ENCODE measurements at places on chromosomes 6 and 20.

GRCh38 chr6:63635215-63635587, 401 bp upstream of the PHF3 start:
- no peak for DNase-seq

DNA sequence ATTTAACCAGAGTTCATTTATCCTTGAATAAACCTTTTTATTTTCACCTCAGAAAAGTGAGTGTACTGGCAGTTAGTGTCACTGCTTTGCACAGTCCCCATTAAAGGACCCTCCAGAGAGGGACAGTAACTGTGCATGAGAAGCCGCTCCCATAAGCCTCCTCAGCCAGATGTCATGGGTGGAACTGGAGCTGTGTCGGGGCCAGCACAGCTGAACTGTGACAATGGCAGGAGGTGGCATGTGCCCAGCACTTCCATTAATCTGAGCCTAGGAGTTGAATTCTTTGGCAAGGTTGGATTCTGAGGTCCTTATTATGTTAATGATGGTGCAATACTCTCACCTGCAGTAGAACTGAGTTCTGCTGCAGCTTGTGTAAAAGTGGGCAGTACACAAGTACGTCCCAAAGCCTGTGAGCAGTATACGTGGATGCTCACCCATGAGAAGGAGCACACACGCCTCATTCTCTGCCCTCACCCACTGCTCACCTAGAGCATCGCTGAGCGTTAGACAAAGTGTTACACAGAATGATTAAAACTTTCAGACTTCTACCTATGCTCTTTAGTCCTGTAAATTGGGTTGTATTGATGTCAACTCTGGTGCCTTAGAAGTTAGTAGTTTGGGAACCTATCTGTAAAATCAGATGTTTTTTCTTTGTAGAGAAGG, 11.9 kb upstream of the CSE1L start:
- no peak for DNase-seq

DNA sequence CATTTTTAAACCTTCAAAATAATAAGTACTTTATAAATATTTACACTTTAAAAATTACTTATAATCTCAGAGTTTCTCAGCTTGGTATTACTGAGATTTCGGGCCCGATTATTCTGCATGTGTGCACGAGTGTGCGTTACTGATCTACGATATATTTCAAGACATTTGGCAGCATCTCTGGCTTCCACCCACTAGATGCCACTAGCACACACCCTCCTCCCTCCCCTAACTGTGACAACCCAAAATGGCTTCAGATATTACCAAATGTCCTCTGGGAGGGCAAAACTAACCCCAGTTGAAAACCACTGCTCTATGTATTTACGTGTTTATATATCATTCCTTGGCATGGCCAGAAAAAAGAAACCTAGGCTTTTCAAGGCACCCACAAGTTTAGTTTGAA, 95.9 kb downstream of the FYN start:
- DNase-seq: no peak

- no peak for DNase-seq
These were observed 9.4 kb upstream of the BMP7 start for GRCh38 chr20:57275813-57276212.

- no peak for DNase-seq
These were observed 111.4 kb upstream of the FKBP1C start for GRCh38 chr6:63099772-63100459.

DNA sequence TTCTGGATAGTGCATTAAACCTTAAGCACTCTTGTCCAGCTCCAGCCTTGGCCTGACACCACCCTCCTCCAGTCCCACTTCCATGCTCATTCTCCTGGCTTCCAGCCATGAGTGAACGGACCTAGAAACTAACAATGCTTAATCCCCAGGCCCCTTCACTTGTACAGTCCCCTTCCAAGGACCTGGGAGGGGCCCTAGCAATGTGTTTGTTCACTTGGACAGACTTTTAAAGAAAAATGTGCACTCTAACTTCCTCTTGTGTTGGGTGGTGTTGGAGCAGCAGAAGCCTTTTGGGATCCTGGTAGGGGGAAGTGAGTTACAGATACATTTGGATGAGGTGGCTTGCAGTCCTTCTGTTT, 48.9 kb upstream of the CCN6 start:
- no peak for DNase-seq

DNA sequence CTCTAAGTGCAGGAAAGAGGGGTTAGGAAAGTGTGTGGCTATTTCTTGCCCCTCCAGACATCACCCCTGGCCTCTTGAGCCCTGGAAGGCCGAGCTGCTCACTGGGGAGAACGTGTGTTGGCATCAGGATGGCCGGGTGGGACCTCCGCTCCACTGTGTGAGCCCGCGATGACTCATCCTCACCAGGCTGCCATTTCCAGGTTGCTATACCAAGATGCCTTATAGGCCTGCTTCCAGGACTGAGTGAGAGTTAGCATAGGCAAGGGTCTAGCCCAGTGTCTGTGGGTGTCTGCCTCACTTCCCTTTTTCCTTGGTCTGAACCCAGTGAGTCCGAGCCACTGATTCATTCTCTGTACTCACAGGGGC, 105.0 kb downstream of the MRPL14 start:
- no peak for DNase-seq

DNA sequence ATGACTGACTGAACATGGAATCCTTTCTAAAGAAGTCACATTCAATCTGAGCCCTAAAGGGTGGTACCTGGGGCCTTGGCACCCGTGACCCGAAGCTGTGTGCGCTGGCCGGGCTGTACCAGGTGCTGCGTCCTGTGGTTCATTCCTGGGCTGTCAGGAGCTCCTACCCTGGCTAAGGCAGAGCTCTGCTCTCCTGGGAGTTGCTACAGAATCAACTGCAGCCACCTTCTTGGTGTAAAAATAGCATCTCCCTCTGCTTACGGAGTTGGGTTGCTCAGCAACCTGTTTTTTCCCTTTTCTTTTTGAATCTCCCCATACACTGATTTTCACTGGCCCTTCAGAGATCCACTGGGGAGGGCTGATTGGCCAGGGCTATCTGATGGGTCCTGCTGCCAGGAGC, 236.6 kb upstream of the PDE10A start:
- DNase-seq: no peak

Data from stimulated activated CD4-positive, alpha-beta T cell treated with anti-CD3 and anti-CD28 coated beads, Interleukin-4, amount 100 ng/mL, for 4 hours (primary cell).